NCI-H460 (cell line): ENCODE measurements at places on chromosomes 4 and X.
A peak's percentile ranks its signal among the peaks of the same experiment; 100 is the strongest.

GRCh38 chr4:52751487-52751911, 274 bp upstream of the ERVMER34-1 start:
- peak; percentile 15 for DNase-seq

- DNase-seq, result no peak
Observed at GRCh38 chrX:22534643-22535042, 261.9 kb downstream of the CBLL2 start.

DNA sequence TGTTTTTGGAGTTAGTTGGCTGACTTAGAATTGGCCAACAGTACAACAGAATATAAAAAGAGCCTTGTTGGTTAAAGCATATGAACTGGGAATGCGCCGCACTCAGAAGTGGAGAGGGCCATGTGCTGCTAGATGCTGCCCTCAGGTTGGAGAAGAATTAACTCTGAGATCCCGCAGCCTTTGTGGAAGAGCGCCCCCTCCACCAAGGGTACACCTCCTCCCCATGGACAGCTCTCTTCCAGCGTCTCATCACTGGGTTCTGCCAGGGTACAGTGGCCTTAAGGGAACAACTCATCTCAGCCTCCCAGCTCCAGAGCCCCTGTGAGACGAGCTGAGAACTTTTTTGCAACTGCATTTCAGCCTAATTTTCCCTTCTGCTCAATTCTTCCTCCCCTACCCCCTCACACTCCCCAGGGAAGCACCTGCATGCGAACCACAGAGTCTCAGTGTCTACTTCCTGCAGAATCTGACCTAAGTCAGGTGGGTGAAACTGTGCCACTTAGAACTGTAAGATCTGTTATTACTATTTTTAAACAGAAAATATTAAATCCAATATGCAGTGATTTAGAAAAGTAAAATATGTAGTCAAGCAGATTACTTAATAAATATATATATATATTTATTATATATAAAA, 380.6 kb downstream of the RAB28 start:
- no peak for DNase-seq

DNA sequence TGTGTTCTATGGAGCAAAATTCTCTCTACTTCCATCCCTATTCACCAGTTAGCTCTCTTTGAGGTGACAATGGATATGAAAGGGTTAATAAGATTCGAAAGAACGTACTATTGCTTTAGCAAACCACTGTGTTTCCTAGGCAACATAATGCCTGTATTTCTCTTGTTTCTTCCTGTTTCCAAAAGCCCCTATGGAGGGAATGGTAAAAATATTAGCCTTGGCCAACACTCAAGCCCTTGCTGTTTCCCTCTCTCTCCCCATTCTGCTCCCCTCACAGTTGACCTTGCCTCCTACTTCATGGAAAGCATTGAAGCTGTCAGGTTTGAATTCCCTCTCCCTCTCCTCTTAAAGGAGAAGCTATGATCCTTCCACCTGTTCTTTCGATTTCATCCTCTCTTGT, 9.6 kb upstream of the PGRMC1 start:
- DNase-seq, result no peak

- DNase-seq, result no peak
Observed at GRCh38 chr4:183074288-183074990, 24.6 kb upstream of the WWC2 start.

DNA sequence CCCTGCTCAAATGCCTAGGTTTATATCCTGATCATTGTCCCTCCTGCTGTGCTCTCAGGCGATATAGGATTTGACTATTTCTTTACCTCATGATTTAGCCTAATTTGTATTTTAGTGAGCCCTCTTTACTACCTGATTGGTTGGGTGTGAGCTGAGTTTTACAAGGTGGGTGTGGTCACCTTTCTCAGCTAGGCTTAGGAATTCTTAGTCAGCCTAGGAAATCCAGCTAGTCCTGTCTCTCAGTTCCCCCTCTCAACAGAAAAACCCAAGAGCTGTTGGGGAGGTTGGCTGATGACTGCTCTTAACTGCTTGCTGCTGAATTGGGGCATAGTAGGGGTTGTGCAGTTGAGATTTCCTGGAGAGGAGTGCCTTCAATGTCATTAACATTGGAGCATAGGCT, 100.5 kb upstream of the AADAT start:
- no peak for DNase-seq

- DNase-seq, result no peak
Observed at GRCh38 chr4:18858229-18858922, 836.8 kb upstream of the LCORL start.

DNA sequence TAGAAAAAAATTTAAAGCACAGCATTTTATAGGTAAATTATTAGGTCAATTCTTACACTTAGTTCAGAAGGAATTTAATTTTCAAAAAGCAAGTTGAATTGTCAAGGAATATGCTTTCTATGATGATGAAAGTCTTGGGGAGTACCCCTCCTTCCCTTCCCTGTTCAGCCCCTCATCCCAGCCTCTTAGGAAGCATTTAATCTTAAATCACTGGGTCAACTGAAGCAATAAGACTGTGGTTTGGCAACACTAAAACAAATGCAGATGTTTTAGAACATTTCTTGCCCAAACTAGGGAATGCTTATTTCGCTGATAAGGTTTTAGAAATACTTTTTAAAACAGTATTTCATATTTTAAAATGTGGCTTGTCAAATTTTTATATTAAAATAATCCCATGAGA, 19.1 kb upstream of the ARSJ start:
- DNase-seq, result no peak
